ENCODE measurements at places on chromosomes 6 and 20.

DNA sequence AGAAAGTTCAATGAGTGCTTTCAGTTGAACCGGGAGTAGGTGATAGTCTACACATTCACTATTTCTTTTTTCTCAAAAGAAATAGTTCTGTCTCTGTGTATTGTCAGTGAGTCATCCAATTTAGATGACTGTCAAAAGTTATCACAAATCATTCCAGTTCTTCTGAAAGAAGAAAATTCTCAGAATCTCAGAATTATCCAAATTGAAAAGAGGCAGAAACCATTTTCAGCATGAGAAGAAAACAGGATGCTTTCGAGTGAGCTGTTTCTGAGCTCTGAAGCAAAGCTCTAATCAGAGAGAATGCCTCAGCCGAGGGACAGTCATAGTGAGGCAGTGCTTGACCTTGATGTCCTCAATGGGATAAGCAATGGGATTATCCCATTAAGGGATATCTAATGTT lies 97.9 kb downstream of the HUS1B start:
- DNase-seq = no peak

- DNase-seq = no peak
Measured at GRCh38 chr6:157436219-157436943, 55.4 kb downstream of the ZDHHC14 start.

DNA sequence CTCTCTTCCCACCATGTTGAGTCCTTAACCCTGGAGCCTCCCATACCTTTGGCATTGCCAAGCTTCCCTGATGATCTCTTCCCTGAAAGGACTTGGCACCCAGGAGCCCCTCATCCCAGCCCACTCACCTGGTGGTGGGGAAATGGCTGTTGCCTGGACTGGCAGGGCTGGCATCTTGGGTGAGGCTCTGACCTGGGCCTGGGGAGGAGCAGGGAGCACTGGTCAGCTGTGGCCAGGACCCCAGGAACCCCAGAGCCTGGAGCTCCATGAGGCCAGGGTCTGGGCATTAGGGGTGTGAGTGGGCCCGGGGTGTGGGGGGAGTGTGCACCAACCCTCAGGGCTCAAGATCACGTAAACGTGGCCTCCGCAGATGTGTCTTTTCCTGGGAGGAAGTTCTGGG lies 9.5 kb downstream of the SDCBP2 start:
- DNase-seq = no peak

- DNase-seq = no peak
Measured at GRCh38 chr20:57414867-57415592, 23.8 kb downstream of the RBM38 start.

DNA sequence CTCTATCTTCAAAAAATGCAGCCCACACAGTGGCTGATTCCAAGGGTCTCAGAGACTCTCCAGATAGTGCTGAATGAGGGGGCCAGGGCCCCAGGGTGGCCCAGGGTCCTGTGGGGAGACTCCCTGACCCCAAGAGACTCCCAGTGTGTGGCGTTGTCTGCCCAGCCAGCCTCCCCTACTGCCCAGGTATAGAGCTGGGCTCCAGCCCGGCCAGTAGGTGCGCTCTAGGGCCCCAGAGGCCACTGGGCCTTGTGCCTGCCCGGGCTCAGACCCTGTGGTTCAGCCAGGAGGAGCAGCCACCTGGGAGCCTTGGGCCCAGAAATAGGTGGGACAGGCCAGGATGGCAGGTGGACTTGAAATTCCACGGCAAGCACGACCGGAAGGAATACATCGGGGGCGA lies 30.3 kb upstream of the GATA5 start:
- no peak for DNase-seq

GRCh38 chr20:1001116-1001515 lies 995 bp downstream of the RSPO4 start:
- no peak for DNase-seq

GRCh38 chr6:117264369-117264691 lies 1.0 kb upstream of the VGLL2 start:
- no peak for DNase-seq

DNA sequence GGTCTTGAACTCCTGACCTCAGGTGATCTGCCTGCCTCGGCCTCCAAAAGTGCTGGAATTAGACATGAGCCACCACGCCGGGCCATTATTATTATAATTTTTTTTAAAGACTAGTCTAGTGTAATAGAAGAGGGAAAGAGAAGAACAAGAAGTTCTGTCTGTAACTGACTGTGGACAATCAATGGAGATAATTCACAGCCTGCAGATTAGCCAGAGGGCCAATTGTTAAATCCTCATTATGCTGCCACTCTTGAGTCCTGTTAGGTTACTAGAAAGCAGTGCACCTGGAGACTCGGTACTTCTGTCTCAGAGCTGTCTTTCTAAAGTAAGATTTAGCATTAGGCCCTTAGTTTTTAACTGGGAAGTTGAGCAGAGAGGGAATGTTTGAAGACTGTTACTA lies 37.5 kb downstream of the CARMIL1 start:
- DNase-seq = no peak

GRCh38 chr20:49283176-49283702 lies 5.4 kb upstream of the ZNFX1 start:
- no peak for DNase-seq

- DNase-seq = no peak
Measured at GRCh38 chr6:163839296-163839695, 424.8 kb downstream of the QKI start.

DNA sequence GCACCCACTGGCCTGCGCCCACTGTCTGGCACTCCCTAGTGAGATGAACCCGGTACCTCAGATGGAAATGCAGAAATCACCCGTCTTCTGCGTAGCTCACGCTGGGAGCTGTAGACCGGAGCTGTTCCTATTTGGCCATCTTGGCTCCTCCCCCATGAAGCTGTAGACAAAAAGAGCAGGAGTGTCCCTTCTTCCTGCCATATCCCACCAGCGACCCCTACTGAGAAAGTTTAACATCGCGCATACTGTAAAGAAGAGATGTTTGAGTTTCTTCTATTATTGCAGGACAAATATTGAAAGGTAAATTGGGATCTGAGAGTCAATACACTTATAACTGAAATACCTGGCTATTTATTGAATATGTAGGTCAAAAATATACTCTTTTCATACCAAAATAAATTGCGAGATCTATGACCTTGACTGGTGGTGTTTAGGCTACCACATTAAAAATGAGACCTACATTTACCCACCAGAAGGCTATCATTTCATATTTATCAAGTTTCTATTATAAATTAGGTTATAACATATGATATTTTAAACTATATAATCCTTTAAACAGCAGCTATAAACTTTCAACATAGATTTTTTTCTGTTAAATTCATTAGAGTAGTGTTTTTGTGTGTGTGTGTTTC lies 586.3 kb downstream of the HTR1B start:
- DNase-seq = no peak

All from stimulated activated CD8-positive, alpha-beta memory T cell treated with anti-CD3 and anti-CD28 coated beads, Interleukin-7, amount 100 ng/mL, for 4 hours (primary cell).